SK-N-MC (cell line): ENCODE measurements at places on chromosomes 3 and 15.

DNA sequence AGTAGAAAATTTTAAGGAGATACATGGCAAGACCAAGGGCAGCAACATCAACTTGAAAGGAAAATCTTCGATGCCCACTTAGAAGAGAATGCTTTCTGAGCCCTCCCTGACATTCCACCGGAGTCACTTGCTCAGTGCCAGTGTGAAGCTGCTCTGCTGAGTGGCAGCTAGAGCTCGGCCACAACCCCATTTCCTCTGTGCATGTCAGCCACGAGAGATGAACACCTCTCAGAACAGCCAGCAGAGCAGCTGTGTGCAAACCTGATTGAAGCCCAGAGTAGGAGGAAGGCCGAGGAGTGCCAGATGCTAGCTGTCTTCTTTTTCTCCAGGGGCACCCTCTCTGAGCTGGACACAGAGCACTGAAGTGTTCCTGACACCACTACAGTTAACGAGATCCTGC, 12.2 kb downstream of the TARS3 start:
- DNase-seq = no peak

- no peak for DNase-seq
Measured at GRCh38 chr3:118782755-118783202, 251.9 kb downstream of the IGSF11 start.

GRCh38 chr3:19937459-19938294, 3.7 kb upstream of the EFHB start:
- DNase-seq = no peak

DNA sequence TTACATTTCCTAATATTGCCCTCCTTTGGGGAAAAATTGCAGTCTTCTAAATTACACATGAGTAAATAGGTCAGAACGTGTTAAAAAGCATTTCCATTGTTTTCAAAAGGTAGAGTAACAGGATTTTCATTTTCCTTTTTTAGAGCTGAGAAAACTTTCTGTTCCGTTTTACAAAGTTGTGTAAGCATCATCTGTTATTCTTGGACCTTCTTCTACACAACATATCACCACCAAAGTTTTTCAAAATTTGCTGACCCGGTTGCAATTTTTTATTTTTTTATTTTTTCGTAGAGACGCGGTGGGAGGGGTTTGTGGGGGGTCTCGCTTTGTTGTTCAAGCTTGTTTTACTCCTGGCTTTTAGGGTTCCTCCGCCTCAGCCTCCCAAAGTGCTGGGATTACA, 1.1 kb downstream of the CCDC39 start:
- DNase-seq = no peak

DNA sequence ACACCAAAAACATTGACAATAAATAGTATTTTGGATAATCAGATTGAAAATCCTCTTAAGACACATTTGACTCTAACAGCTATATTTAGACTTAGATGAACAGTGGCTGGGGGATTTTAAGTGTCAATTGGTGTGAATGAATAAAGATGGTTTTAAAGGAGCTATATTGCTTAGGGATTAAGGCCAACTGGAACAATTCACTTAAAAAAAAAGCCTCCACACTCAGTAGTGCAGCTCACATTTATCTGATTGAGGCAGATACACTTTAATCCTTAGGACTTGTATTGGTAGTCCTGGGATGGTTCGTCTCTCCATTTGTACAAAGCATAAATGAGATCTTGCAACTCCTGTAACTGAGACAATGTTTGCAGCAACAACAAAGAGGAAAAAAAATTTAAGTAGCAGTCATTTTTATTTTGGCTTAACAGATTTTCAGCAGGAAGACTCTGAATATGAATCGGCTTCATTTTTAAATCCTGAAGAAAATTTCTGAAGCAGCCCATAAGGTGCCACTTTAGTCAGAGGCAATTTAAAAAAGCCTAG, 112.0 kb downstream of the UACA start:
- DNase-seq = no peak

- DNase-seq = no peak
Measured at GRCh38 chr3:130783629-130784028, 37.0 kb upstream of the PIK3R4 start.

DNA sequence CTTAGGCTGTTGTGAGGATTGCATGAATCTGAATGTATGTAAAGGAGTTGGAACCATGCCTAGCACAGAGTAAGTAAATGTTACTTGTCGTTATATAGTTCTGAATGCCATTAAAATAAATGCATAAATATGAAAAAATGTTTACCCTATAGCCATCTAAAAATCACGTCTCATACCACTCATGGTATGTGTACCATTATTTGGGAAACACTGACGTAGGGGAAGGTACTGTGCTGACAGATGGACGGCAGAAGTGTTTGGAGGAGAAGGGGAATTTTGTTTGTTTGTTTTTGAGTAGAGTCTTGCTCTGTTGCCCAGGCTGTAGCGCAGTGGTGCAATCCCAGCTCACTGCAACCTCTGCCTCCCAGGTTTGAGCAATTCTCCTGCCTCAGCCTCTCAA, 30.5 kb upstream of the PDZRN3 start:
- DNase-seq = no peak

DNA sequence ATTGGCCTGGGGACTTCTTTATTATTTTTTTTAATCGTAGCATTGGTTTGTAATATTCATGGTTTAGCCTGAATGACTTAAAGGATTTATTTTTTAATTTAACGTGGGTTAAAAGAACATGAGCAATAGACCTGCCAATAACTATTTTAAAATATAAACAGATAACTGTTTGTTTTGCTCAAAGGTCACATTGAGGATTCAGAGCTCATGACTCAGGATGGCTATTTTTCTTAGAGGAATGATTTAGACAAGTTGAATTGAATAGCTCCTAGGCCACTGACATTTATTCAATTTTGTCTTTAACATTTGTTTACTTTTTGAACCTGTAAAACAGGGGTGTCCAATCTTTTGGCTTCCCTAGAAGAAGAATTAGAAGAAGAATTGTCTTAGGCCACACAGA, 68.5 kb downstream of the ITPR1 start:
- DNase-seq = no peak
